ENCODE measurements at places on chromosomes 6 and 20.

- no peak for DNase-seq
These were observed 120.2 kb downstream of the AKAP7 start for GRCh38 chr6:131255434-131255833.

DNA sequence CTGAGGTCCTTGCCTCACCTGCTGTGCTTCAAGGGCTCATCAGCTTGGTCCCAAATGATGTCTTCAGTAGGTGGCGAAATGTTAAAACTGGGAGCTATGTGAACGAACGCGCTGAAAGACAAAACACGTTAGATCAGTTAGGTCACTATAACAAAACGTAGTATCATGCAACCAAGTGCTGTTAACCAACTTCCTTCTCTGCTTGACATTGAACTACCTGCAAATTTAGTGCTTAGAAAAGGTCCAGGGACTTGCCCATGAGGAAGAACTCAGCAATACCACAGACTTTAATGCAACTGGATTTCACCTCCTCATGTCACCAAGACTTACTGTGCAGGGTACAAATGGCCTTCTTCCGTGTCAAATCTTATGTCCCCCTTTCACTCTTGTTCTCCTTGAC lies 24.8 kb downstream of the BACH2 start:
- DNase-seq = no peak

- DNase-seq = no peak
These were observed 78.5 kb upstream of the BHLHE23 start for GRCh38 chr20:63085151-63085861.

DNA sequence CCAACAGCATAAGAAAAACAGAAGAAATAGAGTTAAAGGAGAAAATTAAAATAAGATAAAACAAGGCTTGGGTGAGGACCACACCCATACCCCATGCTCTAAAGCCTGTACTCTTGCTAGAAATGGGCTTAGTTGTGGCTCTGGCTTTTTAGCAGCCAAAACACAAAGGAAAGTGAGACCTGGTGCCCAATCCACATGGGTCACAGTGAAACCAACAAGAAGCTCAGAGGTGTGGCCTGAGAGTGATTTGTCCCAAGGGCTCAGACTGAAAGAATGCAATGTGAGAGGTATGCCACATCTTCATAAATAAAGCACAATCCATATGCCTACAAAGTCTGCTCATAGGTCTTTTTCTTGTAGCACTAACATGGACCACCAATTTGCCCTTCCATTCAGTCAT lies 21.1 kb downstream of the HM13 start:
- no peak for DNase-seq

DNA sequence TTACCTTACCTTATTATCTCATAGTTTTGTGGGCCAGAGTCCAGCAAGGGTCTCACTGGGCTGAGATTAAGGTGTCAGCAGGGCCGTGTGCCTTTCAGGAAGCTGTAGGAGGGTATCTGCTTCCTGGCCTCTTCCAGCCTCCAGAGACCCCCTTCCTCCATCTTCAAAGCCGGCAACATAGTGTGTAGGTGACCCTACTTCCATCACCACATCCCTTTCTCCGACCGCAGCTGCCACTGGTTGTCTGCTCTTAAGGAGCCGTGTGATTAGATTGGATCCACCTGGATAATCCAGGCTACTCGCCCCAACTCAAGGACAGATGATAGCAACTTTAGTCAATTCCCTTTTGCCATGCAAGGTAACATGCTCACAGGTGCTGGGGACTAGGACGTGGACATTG lies 91.2 kb downstream of the JPH2 start:
- DNase-seq = no peak

- peak; percentile 46 for DNase-seq
These were observed 19.3 kb upstream of the WFDC2 start for GRCh38 chr20:45450097-45450818.

DNA sequence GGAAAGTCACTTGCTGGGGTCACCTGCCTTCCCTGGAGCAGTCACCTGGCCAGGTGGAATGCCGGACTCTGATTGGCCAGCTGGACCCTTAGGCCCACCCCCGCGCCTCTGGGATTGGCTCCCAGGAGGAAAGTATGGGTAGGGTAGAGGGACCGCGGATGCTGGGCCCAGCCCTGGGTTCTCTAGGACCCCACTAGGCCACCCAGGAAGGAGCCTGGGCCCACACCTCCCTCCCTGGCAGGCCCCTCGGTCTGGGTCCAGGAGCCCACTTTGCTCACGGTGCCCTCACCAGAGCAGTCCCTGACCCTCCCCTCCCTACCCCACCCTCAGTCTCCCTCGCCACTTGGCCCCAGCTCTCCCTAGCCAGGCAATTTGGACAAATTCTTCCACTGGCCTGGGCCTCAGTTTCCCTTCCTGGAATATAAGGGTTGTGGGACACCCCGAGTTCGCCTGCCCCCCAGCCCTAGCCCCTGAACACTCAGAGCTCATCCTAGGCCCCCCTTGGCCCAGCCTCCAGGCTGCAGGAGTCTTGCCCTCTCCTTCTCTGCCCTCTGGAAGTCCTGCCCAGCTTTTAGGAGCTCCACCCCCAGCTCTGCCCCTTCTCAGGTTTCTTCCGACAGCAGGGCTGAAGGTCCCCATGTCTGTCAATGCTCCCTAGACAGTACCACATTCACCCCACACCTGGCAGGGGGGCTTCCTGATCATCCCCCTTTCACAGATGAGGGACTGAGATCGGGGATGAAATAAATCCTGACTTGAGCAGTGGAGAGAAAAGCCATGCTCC lies 299.6 kb downstream of the TAF4 start:
- DNase-seq = no peak

DNA sequence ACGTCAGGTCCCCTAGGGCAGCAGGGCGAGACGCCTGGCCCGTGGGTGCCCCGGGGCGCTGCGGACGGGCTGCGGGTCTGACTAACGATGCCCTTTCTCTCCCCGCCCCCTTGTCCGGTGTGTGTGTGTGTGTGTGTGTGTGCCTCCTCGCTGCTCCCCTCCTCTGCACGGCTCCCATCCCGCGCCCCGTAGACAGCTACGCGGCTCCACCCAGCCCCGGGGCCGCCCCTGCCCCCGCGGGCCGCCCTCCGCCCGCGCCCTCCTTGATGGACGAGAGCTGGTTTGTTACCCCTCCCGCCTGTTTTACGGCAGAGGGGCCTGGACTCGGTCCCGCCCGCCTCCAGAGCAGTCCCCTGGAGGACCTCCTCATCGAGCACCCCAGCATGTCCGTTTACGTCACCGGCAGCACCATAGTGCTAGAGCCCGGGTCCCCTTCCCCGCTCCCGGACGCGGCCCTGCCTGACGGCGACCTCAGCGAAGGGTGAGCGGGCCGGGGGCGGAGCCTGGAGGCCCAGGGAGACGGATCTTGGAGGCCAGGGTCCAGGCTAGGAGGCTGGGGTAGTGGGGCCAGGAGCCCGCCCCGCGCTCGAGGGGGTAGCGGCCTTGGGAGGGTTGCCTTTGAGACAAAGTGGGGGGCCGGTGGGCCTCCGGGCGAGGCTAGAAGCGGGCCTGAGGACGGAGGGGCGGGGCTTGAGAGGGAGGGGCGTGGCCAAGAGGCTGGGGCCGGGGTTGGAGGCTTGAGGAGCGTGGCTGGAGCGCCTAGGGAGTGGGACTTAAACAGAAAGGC lies 5.1 kb downstream of the TP53INP2 start:
- DNase-seq = peak; percentile 87

DNA sequence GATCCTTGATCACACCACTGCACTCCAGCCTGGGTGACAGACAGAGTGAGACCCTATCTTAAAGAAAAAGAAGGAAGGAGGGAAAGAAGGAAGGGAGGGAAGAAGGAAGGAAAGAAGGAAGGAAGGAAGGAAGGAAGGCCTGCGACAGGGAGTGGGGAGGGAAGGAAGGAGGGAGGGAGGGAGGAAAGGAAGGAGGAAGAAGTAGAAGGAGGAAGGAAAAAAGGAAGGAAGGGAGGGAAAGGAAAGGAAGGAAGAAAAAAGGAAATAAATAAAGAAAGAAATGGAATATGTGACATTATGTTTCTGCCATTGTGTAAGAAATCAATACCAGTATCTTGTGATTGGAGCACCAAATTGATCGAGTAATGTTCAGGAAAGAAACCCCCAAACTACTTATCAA lies 16.2 kb downstream of the PHACTR2 start:
- DNase-seq = no peak

- DNase-seq = no peak
These were observed 31.9 kb upstream of the SYNCRIP start for GRCh38 chr6:85674604-85675003.

DNA sequence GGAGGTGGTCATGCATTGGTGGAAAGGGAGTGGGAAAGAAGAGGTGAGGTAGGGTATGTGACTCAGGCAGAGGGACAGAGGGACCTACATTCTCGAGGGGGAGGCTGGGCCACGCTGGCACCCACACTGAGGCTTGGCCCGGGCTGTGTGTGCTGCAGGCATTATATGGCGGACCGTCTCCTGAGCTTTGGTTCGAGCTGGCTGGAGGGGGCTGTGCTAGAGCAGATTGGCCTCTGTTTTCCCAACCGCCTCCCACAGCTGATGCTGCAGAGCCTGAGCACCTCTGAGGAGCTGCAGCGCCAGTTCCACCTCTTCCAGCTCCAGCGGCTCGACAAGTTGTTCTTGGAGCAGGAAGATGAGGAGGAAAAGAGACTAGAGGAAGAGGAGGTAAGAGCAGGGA lies 23.4 kb downstream of the DNPH1 start:
- no peak for DNase-seq

DNA sequence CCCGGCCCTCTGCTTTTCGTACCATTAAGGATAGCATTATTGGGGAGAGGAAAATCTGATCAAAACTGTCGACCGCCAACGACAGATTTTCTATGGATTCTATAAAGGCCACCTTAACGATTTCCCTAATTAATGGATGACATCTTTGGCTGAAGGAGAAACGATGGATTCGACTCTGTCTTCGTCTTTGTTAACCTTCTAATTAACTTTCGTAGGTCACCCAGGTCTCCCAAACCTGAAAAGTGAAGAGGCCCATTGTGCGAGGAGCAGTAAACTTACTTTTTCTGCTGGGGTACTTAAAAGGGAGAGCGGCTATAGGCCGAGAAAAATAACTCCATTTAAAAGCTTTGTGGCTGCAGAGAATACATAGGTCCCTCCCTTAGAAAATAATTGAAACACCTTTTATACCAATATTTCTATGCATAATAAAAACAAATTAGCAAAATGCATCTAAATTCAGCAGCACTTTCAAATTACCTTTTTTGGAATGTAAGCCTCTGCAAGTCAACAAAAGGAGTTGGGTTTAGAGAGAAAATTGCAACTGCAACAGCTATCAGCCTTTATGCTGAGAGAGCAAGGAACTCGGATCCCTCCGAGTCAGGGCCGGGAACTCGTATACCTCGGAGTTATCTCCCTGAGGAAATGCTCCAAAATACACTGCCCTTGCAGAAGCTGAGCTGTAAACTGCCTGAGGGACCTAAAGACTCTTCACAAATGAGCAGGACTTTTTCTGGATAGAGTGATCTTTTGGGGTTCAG lies 31.4 kb upstream of the NR2E1 start:
- DNase-seq = no peak

DNA sequence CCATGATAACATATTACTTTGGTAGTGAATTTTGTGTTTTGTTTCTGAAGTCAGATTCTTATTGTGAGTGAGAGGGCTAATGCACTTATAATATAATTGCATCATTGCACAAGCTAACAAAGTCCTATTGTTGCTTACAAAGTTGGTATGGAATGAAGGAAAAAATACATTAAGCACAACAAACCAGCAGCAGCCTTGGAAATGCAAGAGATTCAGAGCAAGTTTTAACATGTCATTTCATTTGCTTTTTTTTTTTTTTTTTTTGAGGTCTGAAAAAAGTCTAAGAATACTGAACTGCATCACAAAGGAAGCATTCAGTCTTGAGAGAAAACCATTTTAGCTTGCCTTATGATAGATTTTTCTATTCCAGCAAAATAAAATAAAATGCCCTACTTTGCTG lies 57.6 kb downstream of the PLCB4 start:
- no peak for DNase-seq

DNA sequence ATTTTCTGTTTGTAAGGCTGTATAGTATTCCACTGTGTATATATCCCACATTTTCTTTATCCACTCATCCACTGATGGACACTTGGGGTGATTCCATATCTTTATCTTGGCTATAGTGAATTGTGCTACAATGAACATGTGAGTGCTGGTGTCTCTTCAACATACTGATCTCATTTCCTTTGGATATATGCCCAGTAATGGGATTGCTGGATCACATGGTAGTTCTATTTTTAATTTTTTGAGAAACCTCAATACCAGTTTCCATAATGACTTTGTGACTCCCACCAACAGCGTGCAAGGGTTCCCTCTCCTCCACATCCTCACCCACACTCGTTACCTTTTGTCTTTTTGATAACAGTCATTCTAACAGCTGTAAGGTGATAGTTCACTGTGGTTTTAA lies 166.0 kb downstream of the ARHGAP18 start:
- DNase-seq = no peak

DNA sequence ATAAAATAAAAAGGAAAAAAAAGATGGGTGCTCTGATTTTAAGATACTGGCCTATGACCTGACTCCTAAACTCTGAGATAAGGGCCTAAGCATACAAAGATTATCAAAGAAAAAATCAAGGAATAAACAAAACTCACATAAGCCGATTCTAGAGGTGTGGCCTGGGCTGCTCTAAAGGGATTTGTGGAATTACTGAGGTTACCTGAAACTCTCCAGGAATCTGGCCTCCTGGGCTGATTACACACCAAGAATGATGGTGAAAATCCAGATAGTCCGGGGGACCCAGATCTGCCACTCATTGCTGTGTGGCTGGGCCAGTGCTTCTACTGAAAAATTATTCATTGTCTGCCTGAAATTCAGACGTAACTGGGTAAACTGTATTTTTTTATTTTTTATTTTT lies 122.7 kb upstream of the RNF24 start:
- DNase-seq = no peak

DNA sequence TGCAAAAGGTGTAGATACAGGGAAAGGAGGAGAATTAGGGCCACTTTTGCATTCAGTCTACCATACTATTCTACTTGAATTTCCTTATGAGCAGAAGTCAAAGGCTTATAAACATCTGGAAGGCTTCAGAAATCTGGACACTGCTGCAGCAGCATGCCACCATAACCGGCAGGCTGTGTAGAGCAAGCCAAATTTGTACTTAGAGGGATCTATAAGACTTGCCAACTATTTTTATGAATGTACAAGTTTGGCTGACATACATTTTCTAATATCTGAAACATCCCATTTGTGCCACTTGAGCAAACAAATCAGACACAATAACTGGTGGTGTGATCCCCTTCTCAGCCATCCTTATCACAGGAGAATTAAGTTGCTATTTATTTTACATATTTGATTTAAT lies 14.0 kb upstream of the PLCB1 start:
- no peak for DNase-seq
